ENCODE measurements at places on chromosomes 6 and 20.
A peak's percentile ranks its signal among the peaks of the same experiment; 100 is the strongest.

DNA sequence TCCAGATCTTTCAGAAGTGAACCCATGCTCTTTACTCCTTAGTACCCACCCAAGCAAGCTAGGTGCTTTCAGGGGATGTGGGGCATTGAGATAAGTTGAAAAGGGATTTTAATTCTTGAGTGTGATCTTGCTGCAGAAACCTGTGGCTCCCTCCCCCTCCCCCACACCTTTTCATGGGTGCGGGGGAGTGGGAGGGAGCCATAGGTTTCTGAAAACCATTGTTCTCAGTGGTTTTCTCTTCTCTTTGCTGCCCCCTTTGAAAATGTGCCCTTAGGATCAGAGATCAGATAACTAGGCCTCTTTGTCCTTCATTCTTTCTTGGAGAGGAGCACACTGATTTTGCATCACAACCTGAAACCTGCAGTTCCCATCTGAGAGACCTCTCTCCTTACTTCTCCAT, 2.4 kb downstream of the PCSK2 start:
- DNase-seq: no peak

DNA sequence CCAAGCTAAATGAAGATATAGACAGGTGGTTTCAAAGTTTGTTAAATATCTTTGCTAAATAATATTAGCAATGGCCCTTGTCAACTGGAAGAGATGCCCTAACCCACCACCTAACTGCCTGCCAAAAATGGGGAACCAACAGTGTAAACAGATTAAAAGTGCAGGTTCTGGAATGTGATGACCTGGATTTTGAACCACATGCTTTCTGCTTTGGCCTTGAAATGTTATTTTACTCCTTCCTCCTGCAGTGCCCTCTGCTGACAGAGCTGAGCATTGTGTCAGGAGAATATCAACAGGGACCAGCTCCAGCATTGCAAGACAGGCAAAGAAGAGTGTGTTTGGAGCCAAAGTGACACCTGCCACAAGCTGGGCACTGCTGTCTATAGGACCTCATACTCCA, 226.6 kb downstream of the MYLK4 start:
- DNase-seq: peak; percentile 56

GRCh38 chr6:28953039-28953584, 29.3 kb upstream of the TRIM27 start:
- peak; percentile 85 for DNase-seq

DNA sequence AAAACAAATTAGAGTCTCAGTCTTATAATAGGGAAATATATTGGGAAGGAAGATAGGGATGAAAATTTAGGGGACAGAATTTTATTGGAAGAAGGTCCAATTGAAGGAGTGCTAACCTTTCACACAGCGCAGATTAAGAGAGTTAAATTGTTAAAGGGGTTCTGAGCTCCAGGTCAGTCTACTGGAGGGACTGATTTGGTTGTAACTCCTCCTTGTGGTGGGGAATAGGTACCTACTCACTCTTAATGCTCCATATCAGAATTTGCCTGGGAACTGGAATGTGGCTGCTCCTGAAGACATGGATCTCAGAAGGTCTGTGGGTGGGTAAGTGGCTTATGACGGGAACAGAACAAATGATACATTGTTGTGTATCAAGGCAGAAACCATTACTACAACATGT, 143.5 kb downstream of the FLRT3 start:
- no peak for DNase-seq

- DNase-seq: no peak
Observed at GRCh38 chr6:162965366-162965765, 237.6 kb downstream of the PACRG start.

DNA sequence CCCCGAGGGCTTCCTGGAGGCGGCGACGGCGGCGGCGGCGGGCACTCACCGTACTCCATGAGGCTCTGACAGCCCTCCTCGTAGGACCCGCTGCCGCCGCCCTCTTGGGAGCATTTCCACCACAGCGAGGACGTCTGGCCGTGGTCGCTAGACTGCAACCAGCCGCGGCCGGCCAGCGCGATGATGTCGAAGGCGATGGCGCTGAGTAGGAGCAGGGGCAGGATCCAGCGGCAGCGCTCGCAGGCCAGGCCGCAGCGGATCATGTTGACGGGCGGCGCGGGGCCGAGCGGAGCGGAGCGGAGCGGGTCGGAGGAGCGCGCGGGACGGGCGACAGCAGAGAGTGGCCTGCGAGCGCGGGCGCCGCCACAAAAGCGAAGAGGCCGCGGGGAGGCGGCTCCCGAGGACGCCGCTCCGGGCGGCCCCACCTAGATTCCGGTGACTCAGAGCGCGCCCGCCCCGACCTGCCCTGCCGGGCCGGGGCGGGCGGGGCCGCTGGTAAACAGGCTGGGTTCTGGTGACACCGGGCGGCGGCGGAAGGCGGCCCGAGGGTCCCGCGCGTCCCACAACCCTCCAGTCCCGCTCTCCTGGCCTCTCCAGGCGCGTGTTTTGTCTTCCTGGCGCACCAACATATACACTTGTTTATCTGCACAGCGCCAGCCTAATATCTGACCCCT, at the start of gene PERP:
Gene PERP (minus strand): TSS at position 342 of the 674 bp plus-strand sequence. CDS start 79 bp downstream, at position 263.
- peak; percentile 62 for DNase-seq

DNA sequence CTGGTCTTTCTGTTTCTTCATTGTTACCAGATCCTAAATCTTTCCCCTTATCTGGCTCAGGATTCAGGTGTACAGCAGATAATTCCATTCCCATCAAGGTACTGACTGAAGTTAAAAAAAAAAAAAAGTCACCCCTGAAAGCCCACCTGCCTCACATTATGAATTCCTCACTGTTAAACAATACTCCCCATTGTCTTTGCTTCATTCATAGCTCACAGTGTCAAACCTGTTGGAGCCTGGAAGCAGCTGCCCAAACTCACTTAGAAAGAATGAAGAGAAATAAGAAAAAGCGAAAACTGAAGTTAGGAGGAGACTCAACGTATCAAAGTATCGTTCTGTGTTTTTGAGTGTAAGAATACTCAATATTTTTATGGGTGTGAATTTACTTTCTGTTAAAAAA, 1.8 kb upstream of the DCBLD1 start:
- no peak for DNase-seq

GRCh38 chr6:118896339-118897136, 2.6 kb downstream of the ASF1A start:
- DNase-seq: peak; percentile 83

GRCh38 chr20:50913690-50914375, 17.4 kb downstream of the ADNP start:
- DNase-seq: no peak

DNA sequence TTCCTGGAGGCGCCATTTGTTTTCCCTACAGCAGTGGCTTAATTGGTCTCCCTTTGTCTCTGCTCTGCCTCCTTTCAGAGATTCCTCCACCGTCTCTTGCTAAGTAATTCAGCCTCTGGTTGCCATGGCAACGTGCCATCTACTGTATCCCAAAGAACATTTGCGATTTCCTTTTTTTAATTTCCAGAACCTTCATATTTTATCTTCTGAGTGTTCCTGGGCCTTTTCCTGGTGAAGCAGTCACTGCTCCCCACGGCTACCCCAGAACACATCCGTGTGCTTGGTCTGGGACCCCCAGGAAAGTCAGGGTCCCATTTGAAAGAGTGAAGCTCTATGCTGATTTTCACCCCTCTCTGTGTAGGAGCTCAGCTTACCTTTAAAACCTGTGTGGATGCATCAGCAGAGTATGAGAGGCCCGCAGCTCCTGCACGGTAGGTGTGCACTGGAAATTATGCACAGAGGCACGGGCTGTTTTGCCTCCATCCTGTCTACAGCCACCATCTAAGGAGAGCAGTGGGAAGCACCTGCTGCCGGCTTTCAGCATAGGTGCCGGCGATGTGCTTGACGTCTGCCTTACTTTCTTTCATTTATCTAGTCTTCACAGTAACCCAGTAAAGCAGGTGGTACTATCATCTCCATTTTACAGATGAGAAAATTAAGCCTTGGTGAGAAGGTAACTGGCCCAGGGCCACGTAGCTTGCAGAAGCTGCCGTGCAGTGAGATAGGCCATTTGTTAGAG, 122.8 kb downstream of the SYCP2 start:
- DNase-seq: no peak

DNA sequence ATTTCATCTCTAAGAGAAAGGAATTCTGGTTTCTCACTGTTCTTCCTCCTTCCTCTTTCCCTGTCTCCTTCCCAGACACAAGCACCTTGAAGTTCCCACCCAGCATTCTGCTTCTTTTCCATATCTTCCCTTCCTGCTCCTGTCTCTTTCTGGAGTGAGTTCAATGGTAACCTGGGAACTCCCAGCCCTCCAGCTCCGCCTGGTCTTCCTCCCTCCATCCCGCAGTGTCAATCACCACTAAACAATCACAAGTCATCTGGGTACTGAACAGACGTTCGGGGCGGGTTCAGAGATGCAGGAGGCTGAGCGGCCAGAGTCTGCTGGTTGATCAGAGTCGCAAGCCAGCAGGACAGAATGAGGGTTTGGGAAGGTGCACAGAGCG, 7.7 kb downstream of the TTBK1 start:
- no peak for DNase-seq

GRCh38 chr6:6725468-6726209, 137.1 kb downstream of the LY86 start:
- no peak for DNase-seq

DNA sequence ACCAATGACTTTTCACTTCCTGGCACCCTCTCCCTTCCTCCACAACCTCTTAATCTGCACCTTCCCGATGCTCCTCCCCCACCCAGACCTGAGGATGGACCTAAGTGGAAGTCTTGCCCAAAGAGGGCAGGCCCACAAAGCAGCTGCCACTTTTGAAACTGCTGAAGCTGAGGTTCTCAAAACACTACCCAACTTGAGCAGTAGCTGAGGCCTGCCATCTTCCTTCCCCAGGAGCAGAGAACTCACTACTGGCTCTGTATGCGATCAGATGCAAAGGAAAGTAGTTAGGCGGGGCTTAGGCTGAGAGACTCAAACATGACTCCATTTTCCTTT, 1.5 kb downstream of the HM13 start:
- DNase-seq: peak; percentile 17

DNA sequence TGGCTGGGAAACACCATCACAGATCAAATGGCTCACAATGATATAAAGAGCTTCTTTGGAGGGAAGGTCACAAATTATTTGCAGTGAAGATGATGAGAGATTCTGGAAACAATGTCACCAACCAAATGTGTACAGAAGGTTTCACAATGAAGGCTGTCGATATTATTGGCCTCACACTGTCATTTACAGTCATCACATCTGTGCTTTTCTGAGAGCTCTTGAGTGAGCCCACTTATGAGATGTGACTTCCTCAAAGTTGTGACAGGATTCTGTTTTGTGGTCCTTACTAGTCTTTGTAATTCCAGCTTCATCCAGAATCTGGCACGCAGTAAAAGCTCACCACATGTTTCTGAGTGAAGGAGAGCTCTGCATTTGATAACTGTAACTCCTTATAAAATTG, 133.6 kb downstream of the LMBRD1 start:
- DNase-seq: no peak

DNA sequence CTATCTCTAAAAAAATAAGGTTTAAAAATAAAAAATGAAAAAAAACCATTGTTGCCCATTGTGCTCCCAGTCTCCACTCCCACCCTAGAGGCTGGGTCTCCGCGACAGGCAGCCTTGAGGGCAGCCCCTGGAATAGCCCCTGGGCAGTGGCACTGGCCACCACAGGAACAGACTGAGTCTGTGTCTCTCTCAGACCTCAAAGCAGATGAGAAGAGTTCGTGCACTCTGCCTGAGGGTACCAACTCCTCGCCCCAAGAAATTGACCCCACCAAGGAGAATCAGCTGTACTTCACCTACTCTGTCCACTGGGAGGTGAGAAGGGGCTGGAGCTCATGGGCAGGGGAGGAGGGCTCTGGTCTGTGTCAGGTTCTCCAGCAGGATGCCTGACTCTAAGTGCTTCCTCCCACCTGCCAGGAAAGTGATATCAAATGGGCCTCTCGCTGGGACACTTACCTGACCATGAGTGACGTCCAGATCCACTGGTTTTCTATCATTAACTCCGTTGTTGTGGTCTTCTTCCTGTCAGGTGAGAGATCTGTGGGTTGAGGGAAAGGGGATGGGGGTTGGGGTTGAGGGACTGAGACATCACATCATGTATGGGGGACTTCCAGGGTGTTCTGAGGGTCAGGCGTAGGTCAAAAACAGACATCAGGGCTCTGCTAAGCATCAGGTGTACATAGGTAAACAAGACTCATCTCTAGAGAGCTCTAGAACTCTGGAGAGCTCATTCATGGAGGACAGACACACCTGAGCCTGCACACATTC, 35.6 kb downstream of the TM9SF4 start:
- no peak for DNase-seq

All from hematopoietic multipotent progenitor cell treated with erythropoietin and hydrocortisone succinate and interleukin-3 and kit ligand, for 6 days (in vitro differentiated cells).